NCI-H187 treated with DMSO at 0.1 percent for 48 hours (cell line): ENCODE measurements at places on chromosomes 6 and 20.
A peak's percentile ranks its signal among the peaks of the same experiment; 100 is the strongest.

DNA sequence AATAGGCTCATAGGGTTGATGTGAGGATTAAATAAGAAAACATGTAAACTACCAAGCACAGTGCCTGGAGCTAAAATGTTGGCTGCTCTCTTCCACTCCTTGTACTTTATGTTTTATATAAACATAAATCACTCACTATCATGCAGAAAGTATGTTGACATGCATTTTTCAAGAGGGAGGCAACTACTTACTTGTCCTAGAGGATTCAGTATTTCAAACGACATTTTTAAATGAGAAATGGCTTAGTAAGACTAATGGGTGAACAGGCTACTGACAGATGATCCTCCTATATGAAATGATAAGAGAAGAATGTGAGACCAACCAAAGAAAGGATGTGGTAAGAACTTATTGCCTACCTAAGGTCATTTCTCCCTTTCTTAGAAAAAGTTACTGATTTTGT, 21.0 kb downstream of the LATS1 start:
- no peak for DNase-seq

GRCh38 chr6:82363428-82364086, at the start of gene TPBG:
TSS of gene TPBG (plus strand) at chr6:82363817. CDS start at chr6:82364962, 1,145 bp downstream.
- DNase-seq = no peak

GRCh38 chr20:11098888-11099287, 425.1 kb upstream of the JAG1 start:
- DNase-seq = no peak

DNA sequence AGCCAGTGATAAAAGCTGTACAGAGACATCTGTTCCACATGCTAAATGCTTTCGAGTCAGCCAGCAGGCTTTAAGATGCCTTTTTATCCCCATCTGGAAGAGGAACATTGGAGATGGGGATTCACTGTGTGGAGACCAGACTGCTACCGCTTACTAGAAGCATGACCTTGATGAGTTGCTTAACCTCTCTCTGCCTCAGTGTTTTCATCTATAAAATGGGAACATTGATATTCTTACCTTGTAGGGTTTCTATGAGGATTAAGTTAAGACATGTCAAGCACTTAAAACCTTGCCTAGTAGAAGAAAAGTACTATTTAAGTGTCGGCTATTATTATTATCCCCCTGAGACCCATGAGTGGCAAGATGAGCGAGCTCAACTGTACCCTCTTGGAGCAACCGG, 165.3 kb upstream of the SNX9 start:
- DNase-seq = no peak

DNA sequence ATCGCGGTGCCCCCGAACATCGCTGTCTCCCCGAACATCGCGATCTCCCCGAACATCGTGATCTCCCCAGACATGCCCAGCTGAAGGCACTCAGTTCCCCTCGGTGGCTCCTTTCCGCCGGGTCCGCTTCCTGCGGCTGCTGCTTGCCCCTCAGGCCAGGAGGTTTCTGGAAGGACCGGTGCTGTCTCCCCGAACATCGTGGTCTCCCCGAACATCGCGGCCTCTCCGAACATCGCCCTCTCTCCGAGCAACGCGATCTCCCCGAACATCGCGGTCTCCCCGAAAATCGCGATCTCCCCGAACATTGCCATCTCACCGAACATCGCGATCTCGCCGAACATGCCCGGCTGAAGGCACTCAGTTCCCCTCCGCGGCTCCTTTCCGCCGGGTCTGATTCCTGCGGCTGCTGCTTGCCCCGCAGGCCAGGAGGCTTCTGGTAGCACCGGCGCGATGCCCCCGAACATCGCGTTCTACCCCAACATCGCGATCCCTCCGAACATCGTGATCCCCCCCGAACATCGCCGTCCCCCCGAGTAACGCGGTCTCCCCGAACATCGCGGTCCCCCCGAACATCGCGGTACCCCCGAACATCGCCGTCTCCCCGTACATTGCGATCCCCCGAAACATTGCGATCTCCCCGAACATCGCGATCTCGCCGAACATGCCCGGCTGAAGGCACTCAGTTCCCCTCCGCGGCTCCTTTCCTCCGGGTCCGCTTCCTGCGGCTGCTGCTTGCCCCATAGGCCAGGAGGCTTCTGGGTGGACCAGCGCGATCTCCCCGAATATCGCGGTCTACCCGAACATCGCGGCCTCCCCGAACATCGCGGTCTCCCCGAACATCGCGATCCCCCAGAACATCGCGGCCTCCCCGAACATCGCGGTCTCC, 808 bp downstream of the ULBP1 start:
- DNase-seq = no peak

- no peak for DNase-seq
Observed at GRCh38 chr20:3819411-3820047, 818 bp upstream of the AP5S1 start.

DNA sequence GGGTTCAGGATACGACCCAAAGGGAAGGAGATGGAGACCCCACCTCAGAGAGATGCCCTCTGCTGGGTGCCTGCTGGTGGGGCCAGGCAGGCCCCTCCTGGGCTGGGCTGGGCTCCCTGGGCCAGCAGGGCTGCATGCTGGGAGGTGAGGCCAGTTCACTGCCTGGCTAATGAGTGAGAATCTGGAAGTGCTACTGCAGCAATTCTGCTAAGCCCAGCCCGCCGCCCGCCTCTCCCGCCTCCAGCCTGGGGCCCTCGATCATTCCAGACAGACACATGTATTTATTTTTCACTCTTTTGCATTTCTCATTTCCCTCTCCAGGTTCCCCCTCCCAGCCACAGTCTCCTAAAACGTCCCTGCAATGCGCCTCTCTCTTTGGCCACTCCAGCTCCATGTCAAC, 79.6 kb downstream of the CDH22 start:
- DNase-seq = no peak

DNA sequence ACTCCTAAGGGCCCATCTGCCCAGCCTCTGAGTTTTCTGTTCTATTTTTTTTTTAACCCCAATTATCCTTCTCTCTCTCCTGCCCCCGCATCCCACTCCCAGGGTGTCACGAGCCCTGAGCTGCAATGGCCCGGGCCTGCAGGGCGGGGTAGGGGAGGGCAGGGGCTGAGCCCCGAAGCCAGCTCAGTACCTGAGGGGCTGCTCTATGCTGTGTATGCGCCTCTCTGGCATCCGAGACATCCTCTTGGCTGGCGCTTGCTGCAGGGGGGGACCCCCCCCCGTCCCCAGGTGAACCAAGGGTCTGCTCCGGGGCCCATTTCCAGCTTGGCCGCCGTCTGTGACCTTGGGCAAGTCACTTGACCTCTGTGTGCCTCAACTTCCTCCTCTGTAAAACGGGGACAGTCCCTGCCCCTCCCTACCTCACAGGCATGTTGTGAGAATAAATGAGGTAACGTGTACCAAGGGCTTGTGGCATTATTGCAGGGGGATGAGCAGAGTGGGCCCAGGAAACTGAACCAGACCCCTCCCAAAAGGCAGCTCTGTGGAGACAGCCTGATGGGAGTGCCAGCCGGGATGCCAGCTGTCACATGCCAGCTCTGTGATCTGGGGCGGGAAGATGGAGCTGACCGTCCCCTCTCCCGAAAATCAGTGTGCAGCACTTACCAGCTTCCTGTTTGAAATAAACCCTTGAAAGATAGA, 13.0 kb upstream of the MYL9 start:
- no peak for DNase-seq

DNA sequence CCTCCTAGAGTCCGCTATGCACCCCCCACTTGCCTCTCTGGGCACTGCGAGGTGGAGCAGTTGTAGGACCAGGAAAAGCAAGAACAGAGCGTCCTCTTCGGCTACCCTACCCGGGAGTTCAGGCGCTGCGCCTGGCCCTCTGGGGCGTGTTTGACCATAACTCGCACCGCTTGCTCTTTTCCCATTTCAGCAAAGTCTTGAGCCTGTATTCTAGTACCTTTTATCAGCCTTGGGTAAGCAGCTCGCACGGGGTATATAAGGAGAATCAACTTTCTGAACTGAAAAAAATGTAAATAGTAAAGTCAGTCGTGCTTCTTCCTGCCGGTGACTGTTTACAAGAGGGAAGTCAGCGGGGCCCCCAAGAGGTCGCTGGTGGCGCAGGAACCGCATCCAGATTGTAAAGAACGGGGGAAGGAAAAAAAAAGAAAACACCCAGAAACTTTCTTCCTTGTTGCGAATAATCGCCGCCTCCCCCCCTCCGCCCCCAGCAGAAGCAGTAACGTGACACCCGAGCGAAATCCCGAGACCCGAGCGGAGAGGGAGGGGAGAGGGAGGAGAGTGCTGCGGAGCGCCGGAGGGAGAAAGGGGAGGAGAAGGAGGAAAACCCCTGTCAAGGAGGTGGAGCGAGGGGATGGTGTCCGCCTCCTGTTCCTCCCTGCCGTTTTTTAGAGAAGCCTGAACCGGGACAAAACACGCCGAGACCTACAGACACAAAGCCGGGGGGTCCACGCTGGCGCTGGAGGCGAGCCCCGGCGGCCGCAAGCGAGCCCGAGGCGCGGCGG, at the start of gene UST:
UST (plus strand) TSS at position 668 of the 782 bp plus-strand sequence. CDS start 401 bp downstream, outside the sequence.
- DNase-seq = peak; percentile 15

- DNase-seq = no peak
Observed at GRCh38 chr20:48629069-48629959, 198.5 kb downstream of the PREX1 start.

GRCh38 chr20:31933698-31934097, 18.1 kb downstream of the PDRG1 start:
- DNase-seq = no peak

DNA sequence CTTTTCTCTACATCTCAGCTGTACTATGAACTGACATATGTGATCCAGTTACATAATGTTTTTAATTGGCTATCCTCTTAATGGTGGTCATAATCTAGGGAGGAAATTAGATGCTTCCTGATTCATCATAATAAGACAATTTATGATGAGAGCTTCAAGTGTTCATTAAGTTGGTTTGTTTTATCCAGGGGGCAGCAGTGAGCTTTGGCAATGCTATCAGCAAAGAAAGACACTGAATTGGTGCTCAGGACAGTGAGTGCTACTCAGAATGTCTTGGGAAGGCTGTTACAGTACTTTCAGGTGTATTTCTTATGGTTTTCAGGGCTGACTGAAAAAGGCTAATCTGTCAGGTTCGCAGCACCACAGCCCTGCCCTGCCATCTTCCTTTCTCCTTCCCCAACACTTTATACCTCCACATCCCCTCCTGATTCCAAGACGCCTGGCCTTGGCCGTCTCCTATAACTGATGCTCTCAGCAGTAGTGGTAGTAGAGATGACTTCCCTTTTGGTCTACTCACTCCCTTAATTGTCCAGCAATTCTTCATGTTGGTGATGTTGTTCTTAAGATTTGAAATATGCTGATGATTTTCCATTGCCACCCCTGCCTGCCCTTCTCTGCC, 67.0 kb upstream of the TNFAIP3 start:
- no peak for DNase-seq

- DNase-seq = no peak
Observed at GRCh38 chr20:36394340-36394965, 88.3 kb downstream of the DLGAP4 start.

GRCh38 chr20:17998446-17998845, 29.6 kb downstream of the MGME1 start:
- no peak for DNase-seq

DNA sequence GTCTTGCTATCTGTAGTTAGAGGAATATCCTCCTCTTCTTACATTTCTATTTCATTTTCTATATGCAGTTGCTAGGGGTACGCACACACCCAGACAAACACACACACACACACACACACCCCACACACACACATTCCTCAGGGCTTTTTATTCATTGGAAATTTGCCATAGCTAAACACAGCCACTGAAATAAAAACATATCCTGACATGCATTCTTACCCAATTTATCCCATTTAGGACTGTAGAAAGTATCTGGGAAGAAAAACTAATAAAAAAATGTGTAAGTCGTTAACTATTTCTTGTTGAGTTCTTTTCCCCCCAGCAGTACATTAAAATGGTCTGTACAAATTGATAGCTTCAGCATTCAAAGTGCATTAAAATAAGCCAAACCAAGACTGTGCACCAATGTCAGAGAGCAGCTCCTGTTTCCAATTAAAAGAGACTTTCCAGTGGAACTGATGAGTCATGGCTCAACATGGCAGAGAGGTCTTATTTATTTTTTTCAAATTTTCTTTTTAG, 357.9 kb upstream of the AGPAT4 start:
- no peak for DNase-seq
